Ecto neural progenitor cell (in vitro differentiated cells): ENCODE measurements at places on chromosomes 5 and 9.

GRCh38 chr5:40430101-40430710 is 249.5 kb upstream of the PTGER4 start:
- no peak for DNase-seq

GRCh38 chr5:168939887-168940544 is 360.8 kb upstream of the PANK3 start:
- no peak for DNase-seq

- DNase-seq: no peak
These were observed 42.8 kb downstream of the SLC12A7 start for GRCh38 chr5:1068895-1069719.

DNA sequence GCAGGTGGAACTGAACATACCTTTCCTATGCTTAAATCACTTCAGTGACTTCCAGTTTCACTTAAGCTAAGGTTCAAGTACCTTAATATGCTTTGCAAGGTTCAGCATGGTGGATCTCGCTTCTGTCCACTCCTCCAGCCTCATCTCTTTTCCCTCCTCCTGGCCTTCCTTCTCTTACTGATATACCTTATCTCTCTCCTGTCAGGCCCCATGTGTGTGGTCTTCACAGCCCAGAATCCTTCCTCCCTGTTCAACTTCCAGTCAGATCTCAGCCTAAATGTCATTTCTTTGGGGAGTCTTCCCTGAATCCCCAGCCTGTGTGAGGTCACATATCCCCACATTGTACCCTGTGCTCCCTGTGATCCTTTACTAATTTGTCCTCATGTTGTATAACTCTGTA is 87.7 kb downstream of the ANGPTL2 start:
- DNase-seq: no peak

DNA sequence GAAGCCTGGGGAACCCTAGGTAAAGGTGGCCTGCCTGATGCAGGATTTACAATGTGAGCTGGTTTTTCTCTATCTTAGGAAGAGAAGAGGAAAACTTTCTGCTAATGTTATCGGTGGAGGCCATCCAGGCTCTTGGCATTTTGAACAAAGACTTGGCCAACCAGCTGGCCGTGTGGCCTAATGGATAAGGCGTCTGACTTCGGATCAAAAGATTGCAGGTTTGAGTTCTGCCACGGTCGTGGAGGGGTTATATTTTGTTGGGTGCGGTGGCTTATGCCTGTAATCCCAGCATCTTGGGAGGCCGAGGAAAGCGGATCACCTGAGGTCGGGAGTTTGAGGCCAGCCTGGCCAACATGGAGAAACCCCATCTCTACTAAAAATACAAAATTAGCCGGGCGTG is 9.6 kb downstream of the C9orf152 start:
- DNase-seq: no peak

- no peak for DNase-seq
These were observed 12.3 kb downstream of the P4HA2 start for GRCh38 chr5:132215329-132215728.

GRCh38 chr5:180291234-180291940 is 496 bp downstream of the MAPK9 start:
- DNase-seq: no peak

DNA sequence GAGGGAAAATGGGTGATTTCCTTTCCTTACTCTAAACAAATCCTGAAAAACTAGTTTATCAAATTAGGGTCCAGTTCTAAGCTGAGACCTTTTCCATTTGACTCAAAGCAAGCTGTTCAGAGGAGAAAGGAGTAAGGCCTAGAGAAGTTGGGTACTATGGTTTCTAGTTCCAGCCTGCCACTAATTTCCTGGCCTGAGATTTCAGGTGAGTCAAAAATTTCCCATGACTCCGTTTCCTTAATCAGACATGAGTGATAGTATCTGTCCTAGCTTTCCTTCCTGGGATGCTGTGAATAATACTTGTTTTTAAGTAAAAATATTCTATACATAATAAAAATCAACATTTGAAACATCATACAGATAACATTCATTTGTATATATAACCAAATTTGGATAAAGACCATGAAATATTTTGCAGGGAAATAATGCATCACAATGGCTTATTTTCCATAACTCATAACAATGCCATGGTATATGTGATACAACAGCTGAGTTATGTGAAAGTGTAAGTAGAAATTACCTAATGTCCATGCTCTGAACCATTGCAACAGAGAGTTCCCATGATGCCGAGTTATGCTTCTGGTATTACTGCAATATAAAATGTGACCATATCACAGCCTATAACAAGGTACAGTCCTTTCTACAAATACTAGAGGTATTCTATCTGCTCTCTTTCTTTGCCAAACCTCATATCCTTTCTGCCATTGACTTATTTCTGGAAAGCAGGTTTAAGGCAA is 142.7 kb downstream of the MLLT3 start:
- DNase-seq: no peak

DNA sequence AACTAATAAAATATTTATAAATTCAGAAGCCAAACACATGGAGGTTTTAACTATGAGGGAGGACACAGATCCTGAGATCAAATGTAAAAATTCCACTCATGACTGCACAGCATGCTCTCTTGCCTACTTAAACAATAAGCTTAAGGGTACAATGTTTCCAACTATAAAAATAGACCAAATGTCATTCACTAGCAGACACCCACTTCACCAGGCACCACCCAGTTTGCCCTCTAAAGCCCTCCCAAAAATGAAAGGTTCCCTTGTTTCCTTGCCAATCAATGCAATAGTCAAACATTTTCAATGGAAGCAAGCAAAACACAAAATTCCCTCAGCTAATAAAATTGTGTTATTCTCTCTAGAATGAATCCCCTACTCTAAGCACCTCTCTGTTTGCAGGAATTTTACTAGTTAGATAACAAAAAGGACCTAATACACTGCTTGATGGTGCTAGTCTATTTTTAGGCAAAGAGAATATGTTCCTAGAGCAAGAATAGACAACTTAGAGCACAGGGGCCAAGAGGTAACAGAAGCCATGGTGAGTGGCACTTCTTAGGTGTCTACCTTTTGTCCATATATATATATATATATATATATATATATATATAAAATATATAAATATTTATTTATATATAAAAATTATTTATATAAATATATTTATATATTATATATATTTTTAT is 135.3 kb downstream of the HOMER1 start:
- DNase-seq: no peak

- no peak for DNase-seq
These were observed 1.6 kb downstream of the C9orf152 start for GRCh38 chr9:110206389-110206788.

- DNase-seq: no peak
These were observed 586 bp downstream of the HMGXB3 start for GRCh38 chr5:150000990-150001659.

DNA sequence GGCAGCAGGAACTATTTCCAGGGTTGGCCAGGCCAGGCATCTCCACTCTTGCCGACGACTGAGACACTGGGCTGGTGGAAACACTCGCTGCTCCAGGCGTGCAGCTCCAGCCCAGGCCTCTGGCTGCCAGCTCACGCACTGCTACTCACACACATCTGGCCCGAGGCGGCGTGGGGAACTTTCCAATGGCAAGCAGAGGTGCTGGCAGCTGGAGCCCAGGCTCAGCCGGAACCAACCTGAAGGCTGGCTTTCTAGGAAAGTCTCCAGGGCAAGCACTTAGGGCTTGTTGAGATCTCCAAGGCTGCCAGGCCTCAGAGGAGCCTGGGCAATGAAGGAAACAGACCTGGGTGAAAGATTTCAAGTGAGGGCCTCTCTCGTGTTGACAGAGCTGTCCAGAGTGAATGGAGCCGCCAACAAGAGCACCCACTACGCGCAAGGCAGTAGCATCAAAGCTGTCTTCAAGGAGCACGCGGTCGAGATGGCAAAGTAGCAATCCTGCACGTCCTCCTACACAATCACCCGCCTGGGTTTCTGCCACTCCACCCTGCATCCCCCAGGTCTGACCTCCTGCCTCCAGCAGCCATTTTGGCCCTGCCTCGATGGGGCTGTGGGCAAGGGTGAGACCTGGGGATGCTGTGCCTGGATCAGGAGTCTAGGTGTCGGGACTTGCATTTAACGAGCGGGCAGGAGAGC is 14.4 kb downstream of the SH3PXD2B start:
- DNase-seq: no peak

- DNase-seq: no peak
These were observed 37.1 kb downstream of the GLIS3 start for GRCh38 chr9:4262735-4263141.

GRCh38 chr9:80948066-80948465 is 741.3 kb downstream of the TLE1 start:
- no peak for DNase-seq

GRCh38 chr9:117153021-117153420 is 261.8 kb downstream of the ASTN2 start:
- DNase-seq: no peak

DNA sequence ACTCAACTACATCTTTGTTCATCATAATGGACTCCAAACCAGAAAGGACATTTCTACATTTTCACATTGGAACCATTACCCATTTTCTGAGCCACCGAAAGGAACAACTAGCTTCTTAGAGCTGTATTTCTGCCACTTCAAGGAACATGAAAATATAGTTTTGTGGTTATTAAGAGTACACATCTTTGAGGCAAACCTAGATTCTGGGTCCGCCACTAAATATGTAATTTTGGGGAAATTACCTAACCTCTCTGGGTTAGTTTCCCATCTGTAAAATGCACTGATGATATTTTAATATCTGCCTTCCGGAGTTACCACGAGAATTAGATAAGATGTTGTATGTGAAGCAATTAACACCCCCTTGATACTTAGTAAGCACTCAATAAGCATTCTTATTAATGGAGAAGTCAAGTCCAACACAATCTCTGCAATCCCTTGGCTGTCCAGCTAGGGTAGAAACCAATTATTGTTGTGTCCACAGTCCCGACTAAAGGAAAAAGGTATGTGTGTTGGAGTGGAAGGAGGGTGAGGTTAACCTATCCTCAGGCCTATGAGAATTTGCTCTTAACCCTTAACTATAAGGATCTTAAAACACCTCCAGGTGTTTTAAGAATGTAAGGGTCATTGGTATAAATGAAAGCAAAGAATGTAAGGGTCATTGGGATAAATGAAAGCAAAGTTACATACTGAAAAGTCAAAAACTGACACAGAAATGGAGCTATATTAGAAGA is 94.0 kb upstream of the PTGER4 start:
- no peak for DNase-seq

DNA sequence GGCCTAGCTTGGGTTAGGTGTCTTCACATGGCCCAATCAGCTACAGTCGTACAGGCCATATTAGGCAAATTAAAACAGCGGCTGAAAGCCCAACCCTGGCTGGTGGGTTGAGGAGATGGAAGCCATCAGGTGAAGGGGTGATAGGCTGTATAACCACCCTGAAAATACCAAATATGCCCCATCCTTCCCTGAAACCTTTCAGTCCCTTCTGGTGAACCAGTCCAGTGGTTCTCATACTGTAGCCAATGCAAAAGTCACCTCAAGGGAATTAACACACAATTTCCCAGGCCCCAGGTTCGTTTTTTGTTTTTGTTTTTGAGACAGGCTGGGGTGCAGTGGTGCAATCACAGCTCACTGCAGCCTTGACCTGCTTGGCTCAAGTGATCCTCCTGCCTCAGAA is 19.8 kb upstream of the KCNV2 start:
- DNase-seq: no peak

GRCh38 chr5:90866915-90867731 is 308.5 kb downstream of the ADGRV1 start:
- DNase-seq: no peak

- no peak for DNase-seq
These were observed 57.6 kb downstream of the PFDN1 start for GRCh38 chr5:140245341-140245740.

DNA sequence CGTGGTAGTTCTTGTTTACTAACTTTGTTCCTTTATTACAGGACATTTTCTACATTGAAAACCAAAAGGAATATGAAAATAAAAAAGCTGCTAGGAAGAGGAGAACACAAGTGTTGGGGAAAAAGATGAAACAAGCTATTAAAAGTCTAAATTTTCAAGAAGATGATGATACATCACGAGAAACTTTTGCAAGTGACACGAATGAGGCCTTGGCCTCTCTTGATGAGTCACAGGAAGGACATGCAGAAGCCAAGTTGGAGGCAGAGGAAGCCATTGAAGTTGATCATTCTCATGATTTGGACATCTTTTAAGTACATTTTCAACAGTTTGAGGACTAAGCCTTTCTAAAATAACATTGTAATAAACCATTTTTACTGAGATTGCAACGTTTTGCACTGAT is 23.8 kb downstream of the PHAX start:
- DNase-seq: no peak

DNA sequence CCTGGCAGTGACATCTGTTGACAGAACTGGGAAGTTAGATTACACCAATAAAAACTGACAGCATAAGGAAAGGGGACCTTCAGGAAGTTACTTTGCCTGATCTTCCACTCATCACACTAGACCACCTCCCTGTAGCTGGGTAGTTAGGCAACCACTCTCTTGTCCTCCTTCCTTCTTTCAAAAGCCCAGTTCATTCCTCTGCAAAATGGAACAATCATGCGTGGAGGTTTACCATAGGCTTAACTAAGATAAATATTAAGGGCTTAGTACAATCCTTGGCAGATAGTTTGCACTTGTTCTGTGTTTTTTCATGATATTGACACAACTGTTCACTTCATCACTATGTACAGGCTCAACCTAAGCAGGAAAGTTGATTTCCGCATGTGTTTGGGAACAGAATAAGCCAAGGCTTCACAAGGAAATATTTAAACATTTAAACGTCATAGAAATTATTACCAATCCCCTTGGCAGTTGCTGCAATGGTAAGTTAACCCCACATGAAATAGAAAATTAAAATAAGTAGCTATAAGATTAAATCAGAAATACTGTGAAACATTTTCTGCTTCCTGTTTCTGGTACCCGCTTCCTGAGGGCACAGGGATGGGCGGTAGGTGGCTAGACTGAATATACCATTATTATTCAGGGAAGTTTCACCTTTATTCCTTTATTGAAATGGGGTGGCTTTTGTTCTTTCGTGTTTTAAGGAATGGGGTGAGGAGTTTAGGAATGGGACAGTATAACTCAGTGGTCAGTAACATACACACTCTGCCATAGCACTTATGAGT is 9.9 kb upstream of the PTGER4 start:
- no peak for DNase-seq

DNA sequence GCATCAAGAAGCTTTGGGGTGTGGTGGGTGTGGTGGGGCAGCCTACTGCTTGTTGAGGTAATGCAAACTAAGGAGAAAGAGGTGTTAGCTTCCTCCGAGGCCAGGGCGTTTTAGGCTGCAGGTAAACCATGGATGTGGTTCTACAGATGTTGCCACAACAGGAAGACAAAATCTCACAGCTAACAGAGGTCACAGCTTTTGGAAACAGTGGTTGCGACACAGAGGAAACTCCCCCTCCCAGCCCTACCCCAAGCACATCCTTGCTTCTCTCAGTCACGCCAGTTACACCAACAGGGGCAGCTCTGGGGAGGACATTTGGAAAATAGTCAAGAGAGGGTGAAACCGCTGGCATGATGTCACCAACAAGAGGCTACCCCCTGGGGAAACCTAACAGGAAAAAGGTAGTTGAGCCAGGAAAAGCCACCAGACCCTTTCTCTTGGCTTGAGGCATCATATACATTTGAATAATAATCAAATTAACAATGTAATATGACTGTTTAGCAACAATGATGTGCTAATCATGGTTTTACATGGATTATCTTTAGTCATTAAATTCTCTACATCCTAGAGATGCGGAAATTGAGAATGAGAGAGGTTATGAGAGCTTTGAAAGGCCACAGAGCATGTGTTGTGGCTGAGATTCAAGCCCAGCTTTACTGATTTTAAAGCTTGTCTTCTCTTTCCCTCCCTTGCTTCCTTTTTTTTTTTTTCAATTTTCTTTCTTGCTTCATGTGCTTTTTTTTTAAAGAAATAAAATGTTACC is 82.2 kb upstream of the IL12B start:
- no peak for DNase-seq

GRCh38 chr9:72627147-72627546 is 105.7 kb downstream of the TMC1 start:
- peak; percentile 82 for DNase-seq

- no peak for DNase-seq
These were observed 25.0 kb upstream of the F2R start for GRCh38 chr5:76690704-76691466.
